ENCODE measurements at places on chromosomes 5 and 9. TPM values are rescaled to one million over a fixed set of nuclear protein-coding genes. Genes with fewer than 3 reads are reported as not detected.

GRCh38 chr9:133977421-133978201 is 14.5 kb downstream of the VAV2 start:
- no peak for DNase-seq

DNA sequence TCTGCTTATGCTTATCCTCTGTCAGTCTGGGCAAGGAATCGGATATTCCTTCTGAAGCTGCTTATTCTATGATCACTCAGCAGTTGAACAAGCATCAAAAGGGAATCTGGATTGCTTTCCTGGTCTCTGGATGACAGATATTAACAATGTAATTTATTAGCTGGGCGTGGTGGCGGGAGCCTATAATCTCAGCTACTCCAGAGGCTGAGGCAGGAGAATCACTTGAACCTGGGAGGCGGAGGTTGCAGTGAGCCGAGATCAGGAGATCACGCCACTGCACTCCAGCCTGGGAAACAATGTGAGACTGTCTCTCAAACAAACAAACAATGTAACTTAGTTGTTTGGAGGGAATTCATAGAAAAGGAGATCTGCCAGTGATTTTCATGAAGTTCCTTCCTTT is 45.4 kb downstream of the DMRT1 start:
- DNase-seq: no peak

The PCDHA8 gene
- polyA plus RNA-seq: 0.43 TPM

The RALGPS1 gene
- 58.8 TPM for polyA plus RNA-seq

The FBXO4 gene
- polyA plus RNA-seq: 13.4 TPM

The PAEP gene
- 0.09 TPM for polyA plus RNA-seq

The PTGES gene
- polyA plus RNA-seq: 4.9 TPM

The WNT8A gene
- not detected for polyA plus RNA-seq

The PSMB7 gene
- polyA plus RNA-seq: 148 TPM
